ENCODE measurements at places on chromosomes 11 and 22.

GRCh38 chr22:49657275-49657973 lies 170.2 kb downstream of the BRD1 start:
- DNase-seq: peak; percentile 97

- DNase-seq: peak; percentile 87
These were observed 19.4 kb upstream of the SNX32 start for GRCh38 chr11:65814131-65814985.

DNA sequence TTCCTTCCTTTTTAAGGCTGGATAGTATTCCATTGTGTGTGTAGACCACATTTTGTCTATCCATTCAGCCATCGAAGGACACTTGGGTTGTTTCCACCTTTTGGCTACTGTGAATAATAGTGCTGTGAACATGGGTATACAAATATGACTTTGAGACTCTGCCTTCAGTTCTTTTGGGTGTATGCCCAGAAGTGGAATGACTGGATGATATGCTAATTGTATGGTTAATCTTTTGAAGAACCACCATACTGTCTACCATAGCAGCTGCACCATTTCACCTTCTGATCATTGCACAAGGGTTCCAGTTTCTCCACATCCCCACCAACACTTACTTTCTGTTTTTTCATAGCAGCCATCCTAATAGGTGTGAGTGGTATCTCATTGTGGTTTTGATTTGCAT lies 30.3 kb downstream of the SGSM1 start:
- no peak for DNase-seq

- DNase-seq: no peak
These were observed 52.3 kb downstream of the BARX2 start for GRCh38 chr11:129427816-129428406.

- no peak for DNase-seq
These were observed 78.4 kb upstream of the DBX1 start for GRCh38 chr11:20238712-20239111.

GRCh38 chr22:40972587-40972986 lies 21.4 kb downstream of the RBX1 start:
- no peak for DNase-seq

GRCh38 chr22:28410050-28410816 lies 269.4 kb downstream of the TTC28 start:
- DNase-seq: peak; percentile 46

GRCh38 chr11:15497366-15497765 lies 382.6 kb downstream of the INSC start:
- DNase-seq: no peak
